ENCODE measurements at places on chromosomes 13 and 19. TPM values are rescaled to one million over a fixed set of nuclear protein-coding genes. Genes with fewer than 3 reads are reported as not detected.

GRCh38 chr19:58330458-58330857 is 3.7 kb downstream of the ZSCAN22 start:
- no peak for DNase-seq

- no peak for DNase-seq
Observed at GRCh38 chr13:65597839-65598818, 1632.0 kb downstream of the PCDH9 start.

DNA sequence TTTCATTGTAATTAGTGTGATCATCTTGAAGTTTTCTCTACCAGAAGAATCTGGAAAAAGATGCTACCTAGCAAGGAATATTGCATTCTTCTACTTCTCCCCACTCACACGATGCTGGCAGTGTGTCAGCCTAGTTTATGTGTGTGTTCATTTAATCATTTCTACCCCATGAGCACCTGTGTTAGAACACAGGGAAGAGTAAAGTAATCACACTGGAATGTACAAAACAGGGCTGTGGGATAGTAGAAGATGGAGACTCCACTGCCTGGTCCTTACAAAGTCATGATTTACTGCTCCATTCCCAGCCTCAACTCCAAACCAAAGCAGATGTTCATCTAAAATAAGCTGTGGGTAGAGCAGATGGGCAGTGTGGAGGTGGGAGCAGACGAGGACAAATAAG is 47.7 kb upstream of the RGCC start:
- DNase-seq, result no peak

GRCh38 chr13:83732755-83733154 is 149.5 kb downstream of the SLITRK1 start:
- DNase-seq, result no peak

GRCh38 chr19:40547836-40548235 is 28.8 kb upstream of the SHKBP1 start:
- DNase-seq, result no peak

- DNase-seq, result no peak
Observed at GRCh38 chr19:7072541-7072940, 3.0 kb downstream of the ZNF557 start.

DNA sequence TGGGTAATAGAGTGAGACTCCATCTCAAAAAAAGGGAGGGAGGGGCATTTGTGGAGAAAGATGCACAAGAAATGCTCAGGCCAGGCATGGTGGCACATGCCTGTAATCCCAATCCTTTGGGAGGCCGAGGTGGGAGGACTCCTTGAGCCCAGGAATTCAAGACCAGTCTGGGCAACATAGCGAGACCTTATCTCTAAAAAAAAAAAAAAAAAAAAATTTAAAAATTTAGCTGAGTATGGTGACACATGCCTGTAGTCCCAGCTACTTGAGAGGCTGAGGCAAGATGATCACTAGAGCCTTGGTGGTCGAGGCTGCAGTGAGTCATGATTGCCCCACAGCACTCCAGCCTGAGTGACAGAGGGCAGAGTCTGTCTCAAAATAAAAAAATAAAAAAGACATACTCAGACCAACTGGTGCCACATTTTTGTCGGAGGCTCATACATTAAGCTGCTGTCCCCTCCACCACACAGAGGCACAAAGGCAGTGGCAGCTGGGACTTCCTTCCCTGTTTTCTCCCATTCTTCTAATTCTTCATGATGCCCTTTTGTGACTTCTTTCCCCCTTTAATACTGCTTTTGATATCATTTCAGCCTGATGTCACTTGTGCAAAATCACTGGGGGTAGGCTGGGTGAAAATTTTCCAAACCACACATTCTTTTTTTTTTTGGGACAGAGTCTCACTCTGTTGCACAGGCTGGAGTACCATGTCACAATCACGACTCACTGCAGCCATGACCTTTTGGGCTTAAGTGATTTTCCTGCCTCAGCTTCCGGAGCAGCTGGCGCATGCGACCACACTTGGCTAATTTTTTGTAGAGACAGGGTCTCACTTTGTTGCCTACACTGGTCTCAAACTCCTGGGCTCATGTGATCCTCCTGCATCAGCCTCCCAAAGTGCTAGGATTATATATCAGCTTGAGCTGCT is 26.8 kb upstream of the CXCL17 start:
- DNase-seq, result no peak

- no peak for DNase-seq
Observed at GRCh38 chr19:16121141-16121540, 9.5 kb downstream of the RAB8A start.

- peak; percentile 13 for DNase-seq
Observed at GRCh38 chr13:113631341-113632095, 26.5 kb downstream of the ATP4B start.

GRCh38 chr19:51552608-51552995 is 18.5 kb upstream of the ZNF175 start:
- no peak for DNase-seq

DNA sequence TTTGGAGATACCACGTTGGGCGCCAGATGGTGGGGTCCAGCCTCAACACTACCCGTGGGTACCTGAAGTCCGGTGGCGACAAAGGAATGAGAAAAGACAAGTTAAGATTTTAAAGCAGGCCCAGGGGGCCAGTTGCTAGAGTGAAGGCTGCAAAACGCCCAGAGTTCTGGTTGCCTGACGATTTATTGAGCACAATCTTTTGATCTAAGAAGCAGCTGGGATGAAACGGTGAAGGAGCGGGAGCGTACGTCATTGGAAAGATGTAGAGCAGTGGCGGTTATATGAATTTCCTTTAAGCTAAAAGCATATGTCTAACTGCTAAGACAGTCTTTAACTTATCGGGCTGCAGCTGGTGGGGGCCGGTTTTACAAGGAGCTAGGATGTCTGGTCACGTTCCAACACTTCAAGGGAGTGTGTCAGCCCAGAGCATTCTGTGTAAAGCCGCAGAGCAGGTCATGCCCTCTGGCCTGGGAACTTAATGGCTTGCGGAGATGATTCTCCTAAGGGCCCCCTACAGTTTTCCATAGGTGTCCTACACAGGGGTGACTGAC is 28.9 kb upstream of the EVI5L start:
- no peak for DNase-seq

GRCh38 chr19:42420055-42420544 is 7.1 kb downstream of the LIPE start:
- no peak for DNase-seq

- DNase-seq, result peak; percentile 52
Observed at GRCh38 chr13:114115191-114115671, 17.2 kb downstream of the RASA3 start.

DNA sequence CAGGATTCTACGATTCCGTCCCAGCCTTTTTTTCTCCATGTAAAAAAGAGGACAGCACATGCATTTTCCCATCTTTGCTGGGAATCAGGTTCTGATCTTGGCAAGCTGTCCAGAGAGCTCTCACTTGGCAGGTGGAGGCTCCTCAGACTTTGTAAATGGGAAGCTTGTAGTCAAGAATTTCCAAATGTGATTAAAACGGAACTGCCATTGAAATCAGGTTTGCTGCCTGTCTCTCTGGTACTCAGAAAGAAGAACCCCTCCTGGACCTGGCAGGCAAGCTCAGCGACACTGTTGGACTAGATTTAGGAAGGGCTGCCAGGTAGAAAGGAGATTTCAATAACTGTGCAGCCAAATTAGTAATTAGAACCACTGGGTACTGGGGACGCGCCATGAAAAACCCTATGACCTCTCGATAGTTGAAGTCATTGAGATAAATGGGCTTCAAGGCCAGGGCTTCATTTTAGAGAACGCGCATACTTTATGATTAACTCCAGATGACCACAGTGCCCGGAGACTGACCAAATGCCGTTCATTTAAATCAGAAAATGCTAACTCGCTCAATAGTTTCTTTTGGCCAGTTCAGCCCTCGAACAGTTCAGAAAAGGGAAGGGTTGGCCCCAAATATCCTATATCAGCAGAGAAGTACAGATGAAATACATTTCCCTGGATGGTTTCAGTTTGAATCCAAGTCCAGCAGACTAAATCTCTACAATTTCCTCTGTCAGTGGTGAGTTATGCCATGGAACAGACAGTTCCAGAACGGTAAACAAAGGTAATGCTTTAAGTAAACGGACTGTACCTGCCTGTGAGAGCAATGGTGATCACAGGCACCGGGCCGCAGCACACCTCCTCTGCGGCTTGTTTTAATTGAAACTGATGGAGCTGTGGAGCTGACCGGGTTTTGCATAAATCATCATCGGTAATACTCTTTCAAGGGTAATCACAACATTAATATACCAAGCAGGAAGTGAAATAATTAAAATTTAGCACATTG is 517.4 kb downstream of the RFC3 start:
- DNase-seq, result no peak

DNA sequence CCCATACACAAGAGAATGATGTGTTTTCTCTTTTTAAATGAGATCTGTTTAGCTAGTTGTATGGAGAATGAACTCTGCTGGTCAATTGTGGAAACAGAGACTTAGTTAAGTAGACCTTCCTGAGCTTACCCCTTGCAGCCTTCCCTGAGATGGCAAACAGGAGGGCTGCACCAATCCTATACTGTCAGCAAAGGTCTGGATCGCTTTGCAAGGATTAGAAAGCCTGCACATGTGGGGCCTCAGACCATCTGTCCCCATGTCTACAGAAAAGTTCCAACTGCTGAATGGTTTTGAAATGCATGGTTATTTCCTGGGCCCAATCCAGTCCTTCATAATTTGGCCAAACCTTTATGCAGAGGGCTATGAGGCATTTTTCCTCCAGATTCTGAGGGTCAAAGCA is 183.9 kb upstream of the SLC10A2 start:
- DNase-seq, result no peak

- DNase-seq, result no peak
Observed at GRCh38 chr19:13808856-13809255, 13.6 kb downstream of the ZSWIM4 start.

- no peak for DNase-seq
Observed at GRCh38 chr13:103134271-103134670, 68.1 kb upstream of the SLC10A2 start.

DNA sequence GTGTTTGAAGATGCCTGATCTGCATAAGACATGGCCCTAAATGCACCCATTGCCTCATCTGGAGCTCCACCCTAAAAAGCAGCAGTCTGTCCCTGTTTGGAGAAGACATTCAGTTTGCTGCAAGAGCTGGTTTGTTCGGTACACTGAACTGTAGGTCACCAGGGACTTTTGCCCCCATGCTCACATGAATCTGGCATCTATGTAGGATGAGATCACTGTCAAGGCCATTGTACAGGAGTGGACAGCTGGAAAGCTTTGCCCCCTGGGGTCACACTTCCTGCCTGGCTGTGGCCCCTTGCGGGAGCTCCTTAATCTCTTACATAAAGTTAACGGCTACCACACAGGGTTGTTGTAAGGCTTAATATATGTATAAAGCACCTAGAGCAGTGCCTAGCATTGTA is 73.0 kb downstream of the IPO5 start:
- no peak for DNase-seq

- DNase-seq, result no peak
Observed at GRCh38 chr13:29830000-29830399, 20.4 kb downstream of the UBL3 start.

- no peak for DNase-seq
Observed at GRCh38 chr13:113320226-113320875, 23.3 kb downstream of the LAMP1 start.

GARIN5B gene
- not detected for total RNA-seq

VSIG10L gene
- total RNA-seq, result 1.5 TPM

NMRK2 gene
- total RNA-seq, result 1,409 TPM

CEBPA gene
- 21.0 TPM for total RNA-seq

TUBA3C gene
- total RNA-seq, result not detected
